ENCODE measurements at places on chromosomes 2 and 18.

- DNase-seq: no peak
These were observed 24.2 kb upstream of the RTTN start for GRCh38 chr18:70229639-70230038.

DNA sequence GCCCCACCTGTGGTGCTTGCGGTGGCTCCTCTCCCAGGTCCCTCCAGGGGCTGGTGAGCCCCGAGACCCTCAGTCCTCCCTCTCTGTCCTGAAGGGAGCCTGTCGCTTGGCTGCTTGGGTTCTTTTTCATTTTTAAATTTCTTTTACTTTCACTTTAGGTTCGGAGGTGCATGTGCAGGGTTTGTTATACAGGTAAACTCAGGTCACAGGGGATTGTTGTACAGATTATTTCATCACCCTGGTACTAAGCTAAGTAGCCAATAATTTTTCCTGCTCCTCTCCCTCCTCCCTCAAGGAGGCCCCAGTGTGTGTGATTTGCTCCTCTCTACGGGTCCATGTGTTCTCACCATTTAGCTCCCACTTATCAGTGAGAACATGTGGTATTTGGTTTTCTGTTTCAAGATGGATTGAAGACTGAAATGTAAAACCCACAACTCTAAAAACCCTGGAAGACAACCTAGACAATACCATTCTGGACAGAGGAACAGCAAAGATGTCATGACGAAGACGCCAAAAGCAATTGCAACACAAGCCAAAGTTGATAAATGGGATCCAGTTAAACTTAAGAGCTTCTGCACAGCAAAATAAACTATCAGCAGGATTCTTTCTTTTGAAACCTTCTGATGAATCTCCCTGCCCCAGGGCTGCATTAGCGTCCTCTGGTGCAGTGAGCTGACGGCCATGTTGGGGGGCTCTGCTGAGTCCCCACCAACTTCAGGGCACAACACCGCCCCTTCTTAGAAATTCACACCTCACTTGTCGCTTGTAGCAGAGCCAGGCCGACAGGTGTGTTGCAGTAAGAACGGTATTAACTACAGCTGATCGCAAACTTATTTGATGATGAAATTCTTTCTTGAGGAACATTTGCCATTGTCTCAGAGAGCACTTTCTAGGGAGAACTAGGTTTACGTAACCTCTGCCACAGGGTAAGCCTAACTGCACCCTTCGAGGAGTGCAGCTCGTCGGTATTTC lies 135.3 kb downstream of the ZNF236 start:
- no peak for DNase-seq

- DNase-seq: no peak
These were observed 1.2 kb upstream of the MRO start for GRCh38 chr18:50820901-50821520.

DNA sequence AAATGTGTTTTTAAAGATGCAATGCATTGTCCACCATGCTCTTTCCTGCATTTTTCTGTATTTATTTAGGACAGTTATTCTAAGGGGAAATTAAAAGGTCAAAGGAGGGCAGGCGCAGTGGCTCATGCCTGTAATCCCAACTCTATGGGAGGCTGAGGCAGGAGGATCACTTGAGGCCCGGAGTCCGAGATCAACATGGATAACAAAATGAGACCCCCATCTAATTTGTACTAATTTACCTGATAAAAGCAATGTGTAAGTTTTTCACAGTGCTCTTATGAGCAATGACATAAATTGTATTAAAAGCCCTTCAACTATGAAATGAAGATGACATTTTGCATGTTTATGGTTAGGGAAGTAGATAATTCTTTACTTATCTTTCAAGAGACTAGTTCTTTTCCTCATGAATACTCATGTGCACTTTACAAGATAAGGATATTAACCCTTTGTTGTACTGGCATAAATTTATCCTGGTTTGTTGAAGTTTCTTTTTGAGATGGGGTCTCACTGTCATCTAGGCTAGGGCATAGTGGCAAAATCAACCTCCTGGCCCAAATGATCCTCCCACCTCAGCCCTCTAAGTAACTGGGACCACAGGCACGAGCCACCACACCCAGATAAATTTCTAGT lies 9.7 kb downstream of the HSBP1L1 start:
- no peak for DNase-seq

DNA sequence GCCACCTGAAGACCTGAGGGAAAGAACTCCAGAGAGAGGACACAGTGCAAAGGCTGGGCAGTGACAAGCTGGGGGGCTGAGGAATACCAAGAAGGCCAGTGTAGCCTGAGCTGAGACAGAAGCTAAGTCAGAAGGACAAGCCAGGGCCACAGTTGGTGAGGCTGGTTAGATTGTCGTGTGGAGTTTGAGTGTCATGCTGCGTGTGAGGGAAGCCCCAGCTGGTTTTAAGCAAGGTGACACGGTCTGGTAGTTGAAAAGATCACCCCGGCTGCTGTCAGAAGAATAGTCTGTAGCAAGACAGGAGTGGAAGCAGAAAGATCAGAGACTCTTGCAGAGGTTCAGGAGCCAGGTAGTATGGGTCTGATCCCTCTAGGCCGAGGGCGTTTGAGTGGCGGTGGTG lies 50.6 kb upstream of the RMDN2 start:
- DNase-seq: no peak

DNA sequence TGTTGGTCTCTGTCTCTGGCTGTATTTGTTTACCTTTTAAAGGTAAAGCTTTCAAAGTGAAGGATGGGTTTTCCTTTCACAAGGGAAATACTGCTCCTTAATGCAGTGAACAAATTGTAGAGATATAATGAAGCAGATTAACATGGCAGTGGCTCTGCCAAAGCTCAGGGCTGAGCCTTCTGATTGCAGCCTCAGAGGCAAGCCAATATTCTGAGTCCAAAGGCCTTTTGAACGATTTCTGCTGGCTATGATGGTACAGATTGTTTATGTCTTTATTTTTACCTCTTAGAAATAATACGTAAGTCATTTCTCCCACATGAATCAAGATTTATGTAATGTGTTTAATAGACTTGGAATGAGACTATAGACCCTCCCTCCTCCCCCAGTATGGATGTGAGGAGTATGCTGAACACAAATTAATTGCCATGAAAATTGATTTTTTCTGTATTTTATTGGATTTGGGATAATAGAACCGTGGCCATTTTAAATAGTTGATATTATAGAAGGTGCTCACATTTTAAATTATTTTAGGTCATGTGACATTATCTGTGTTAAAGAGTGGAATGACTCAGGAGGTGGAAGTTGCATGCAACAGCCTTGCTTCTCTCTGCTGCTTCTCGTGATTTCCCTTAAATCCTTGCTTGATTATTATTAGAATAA lies 772 bp downstream of the SCN2A start:
- DNase-seq: no peak

DNA sequence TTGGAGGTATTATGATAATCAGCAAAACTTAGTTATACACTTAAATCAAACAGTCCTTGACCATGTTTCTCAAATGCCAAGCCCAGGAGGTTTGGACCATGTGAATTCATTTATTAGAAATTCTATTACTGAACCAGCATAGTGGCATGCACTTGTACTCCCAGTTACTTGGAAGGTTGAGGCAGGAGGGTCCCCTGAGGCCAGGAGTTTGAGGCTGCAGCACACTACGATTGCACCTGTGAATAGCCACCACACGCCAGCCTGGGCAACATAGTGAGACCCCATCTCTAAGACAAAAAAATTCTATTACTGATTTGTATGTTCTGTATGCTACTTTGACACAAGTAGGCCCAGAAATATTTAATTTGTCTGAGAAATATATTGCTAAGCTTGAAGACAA lies 43.6 kb upstream of the FZD7 start:
- DNase-seq: no peak

- no peak for DNase-seq
These were observed 7.6 kb downstream of the OSR1 start for GRCh38 chr2:19350678-19351401.

DNA sequence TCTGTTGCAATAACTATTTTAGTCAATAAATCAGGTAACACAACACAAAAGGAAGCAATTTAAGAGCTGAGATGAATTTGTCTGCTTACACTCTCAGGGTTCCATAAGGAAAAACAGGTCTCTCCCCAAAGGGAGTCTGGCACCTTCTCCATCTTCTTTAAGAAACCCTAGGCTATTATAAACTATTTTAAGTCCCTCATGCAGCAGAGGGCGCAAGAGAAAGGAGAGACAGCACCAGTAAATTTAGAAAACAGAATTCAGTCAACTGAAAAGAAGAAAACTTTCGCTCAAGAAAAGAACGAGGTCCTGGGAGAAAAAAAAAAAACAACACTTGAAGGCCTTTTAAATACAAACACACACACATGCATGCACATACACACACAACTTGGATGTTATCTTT lies 19.1 kb downstream of the SULT1C4 start:
- DNase-seq: no peak

DNA sequence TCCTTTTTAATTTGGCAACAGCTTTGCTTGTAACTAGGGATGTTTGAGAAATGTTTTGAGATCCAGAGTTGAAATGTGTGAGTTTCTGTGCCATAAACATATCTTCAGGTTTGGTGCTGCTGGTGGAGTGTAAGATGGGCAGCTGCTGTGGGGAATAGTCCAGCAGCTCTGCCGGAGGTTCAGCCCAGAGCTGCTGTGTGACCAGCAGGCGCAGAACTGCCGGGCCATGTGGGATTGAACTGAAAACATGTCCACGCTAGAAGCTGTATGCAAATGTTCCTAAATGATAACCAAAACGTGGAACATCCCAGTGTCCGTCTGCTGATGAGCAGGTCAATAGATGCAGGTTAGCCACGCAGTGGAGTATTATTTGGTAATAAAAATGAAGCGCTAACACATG lies 99.6 kb downstream of the DGKD start:
- DNase-seq: no peak

- peak; percentile 5 for DNase-seq
These were observed 307.6 kb downstream of the RIT2 start for GRCh38 chr18:42807887-42808286.

DNA sequence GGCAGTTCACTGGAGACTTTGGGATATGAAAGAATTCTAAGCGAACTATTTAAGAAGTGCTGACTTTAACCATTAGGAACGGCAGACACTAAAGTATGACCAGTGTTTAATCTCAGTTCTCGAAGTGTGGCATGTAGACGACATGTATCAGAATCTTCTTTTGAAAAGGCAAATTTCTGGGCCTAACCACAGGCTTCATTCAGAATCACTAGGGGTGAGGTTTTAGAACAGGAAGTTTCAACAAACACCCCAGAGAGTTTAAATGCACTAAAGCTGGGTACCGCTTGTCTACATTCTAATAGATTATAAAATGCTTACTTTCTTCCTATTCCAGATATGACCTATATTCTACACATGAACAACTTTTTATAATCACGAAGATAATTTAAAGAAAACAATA lies 180.3 kb downstream of the ANKRD44 start:
- no peak for DNase-seq

- no peak for DNase-seq
These were observed 179.7 kb downstream of the ANKRD30B start for GRCh38 chr18:14927701-14928100.

GRCh38 chr2:112636605-112637288 lies 9.0 kb upstream of the SLC20A1 start:
- DNase-seq: no peak

GRCh38 chr2:32832821-32833220 lies 113.9 kb upstream of the LTBP1 start:
- DNase-seq: peak; percentile 51

GRCh38 chr18:961644-962355 lies 57.1 kb downstream of the ADCYAP1 start:
- DNase-seq: no peak

DNA sequence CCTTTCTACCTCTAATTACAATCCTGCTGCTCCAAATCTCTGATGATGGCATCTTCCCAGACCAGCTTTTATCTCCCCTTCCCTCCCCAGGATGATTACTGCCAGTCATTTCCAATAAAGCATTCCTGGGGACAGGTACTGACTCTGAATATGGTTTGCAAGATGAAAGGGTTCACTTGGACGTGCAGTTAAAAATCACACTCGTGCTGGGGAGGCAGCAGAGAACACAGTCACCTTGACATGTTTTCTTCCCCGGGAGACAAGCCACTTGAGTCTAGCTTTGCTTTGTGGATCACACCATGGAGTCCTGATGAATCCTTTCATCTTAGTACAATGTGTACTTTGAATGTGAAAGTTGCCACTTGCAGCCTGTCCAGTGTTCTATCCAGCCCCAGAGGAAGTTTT lies 175.0 kb downstream of the ALPK2 start:
- DNase-seq: no peak

GRCh38 chr2:7566382-7566881 lies 649.2 kb downstream of the RNF144A start:
- DNase-seq: no peak
